ENCODE measurements at places on chromosomes 16 and 17.

GRCh38 chr16:19805459-19806162, 79.0 kb downstream of the GPRC5B start:
- DNase-seq: no peak

DNA sequence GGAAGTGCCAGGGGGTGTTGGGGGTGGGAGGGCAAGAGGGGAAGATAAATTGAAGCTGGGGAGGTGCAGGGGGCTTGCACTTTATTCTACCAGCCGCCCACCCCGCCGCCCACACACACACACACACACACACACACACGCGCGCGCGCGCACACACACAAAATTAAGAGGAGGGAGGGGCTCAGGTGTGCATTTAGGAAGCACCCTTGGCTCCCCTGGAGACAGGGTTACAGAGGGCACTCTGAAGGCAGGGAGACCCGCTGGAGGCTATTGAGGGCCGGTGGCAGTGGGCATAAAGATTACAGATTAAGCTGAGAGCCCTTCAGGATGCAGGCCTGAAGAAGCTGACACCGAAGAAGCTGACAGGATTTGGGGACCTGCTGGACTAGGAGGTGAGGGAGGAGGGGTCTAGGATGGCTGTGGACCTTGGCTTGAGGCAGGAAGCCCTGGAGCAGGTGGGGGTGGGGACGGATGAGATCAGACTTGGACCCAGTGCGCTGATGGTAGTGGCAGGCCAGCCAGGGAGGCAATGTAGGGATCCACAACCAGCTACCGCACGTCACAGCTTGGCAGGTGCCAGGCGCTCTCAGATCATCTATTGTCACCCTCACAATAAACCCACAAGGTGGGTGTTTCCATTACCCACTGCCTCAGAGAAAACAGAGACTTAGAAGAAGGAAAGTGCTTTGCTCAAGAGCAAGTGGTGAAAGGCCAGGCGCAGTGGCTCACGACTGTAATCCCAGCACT, 772 bp upstream of the SAMD14 start:
- peak; percentile 53 for DNase-seq

DNA sequence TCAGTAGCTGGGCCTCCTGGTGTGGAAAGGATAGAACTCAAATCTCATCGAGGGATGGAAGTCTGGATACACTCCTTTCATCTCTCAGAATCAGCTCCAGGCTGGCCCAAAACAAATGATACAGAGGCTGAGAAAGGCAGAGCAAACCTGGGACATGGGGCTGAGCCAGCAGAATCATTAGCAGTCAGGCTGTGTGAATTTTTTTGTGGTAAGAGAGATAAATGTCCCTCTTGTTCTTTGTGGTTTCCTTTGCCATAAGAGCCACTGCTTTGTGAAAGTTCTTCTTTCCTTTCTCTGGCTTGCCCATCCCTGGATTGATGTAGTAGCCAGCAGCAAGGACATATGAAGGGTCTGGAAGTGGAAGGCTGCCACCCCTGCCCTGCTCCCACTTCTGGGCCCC, 146.2 kb downstream of the CDH13 start:
- no peak for DNase-seq

- DNase-seq: no peak
Observed at GRCh38 chr16:54886078-54886477, 44.6 kb upstream of the IRX5 start.

- DNase-seq: no peak
Observed at GRCh38 chr17:81365148-81365600, 30.1 kb upstream of the BAHCC1 start.
